ENCODE measurements at places on chromosomes 5 and 9.

- no peak for DNase-seq
Measured at GRCh38 chr5:94113-94892, 2.3 kb downstream of the PLEKHG4B start.

DNA sequence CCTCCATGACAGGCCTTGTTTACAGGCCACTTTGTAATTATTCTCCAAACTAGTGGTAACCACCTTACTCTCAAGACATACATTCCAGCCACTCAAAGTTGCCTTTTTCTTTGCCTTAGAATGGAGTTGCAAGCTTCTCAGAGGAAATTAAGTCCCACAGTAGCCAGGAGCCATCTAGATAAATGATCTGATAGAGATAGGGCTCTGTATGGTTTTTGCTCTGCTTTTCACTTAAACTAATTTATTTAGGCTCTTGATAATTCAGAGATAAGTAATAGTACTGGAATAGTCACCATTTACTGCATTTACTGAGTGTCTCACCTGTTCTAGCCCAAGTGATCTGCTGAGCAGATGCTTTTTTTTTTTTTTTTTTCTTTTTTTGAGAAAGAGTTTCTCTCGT, 7.5 kb downstream of the LARP1 start:
- no peak for DNase-seq

DNA sequence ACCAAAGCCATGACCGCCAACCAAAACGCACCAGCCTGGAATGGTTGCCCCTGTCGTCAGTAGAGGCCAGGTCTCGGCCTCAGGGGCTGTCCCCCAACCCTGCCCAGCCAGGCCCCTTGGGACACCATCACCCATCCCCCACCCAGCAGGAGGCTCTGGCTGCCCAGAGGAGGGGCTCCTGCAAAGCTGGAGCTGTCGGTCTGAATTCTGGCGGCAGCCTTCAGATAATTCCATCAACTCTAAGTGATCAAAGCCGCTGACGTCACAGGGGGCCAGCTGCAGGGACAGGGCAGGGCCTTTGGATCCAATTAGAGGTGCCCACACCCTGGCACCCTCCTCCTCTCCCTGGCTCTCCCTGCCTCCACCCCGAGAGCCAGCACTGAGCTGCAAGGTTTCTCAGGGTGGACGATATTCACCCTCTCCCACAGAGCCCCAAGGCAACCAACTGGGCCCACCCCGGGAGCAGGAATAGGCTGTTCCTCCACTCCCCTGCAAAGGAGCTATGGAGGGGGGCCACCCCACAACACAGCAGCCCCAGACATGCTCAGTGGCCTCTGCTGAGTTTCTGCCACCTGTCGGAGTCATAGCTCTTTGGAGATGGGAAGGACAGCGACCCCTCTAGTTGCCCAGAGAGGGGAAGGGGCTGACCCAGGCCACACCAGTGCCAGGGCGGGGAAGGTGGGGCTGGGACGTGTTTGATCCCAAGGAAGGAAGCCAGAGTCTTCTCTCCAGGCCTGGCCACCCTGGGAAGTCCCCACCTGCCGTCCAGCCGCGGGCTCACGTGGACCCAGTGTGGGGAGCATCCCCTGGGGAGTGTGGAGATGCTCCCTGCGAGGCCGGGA, 78.4 kb downstream of the NTNG2 start:
- DNase-seq: no peak

- no peak for DNase-seq
Measured at GRCh38 chr5:148633067-148633377, 21.3 kb downstream of the HTR4 start.

DNA sequence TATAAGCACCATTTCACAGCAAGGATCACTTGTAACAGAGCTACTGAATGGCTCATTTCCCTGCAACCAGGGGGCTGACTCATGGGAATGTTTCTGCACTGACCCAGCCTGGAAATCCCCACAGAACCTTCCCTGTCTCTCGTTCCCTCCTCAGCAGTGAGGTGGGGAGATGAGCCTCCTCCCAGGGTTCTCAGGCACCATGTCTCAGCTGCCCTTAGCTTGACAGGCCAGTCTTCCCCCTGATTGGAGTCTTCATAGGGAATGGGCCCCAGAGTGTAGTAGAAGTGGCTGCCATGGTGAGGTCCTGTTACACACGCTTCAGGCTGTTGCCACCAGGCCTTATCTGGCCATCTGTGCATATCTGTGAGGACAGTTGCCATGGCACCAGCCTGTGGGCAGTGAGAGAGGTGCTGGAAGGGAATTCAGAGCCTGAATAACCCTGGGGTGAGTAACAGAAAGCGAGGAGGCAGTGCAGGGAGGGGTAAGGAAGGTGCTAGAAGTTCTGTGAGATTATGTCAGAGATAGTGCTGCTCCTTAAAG, 324.4 kb downstream of the ENC1 start:
- DNase-seq: peak; percentile 92

- peak; percentile 77 for DNase-seq
Measured at GRCh38 chr5:138354926-138355378, 2.5 kb downstream of the KDM3B start.

DNA sequence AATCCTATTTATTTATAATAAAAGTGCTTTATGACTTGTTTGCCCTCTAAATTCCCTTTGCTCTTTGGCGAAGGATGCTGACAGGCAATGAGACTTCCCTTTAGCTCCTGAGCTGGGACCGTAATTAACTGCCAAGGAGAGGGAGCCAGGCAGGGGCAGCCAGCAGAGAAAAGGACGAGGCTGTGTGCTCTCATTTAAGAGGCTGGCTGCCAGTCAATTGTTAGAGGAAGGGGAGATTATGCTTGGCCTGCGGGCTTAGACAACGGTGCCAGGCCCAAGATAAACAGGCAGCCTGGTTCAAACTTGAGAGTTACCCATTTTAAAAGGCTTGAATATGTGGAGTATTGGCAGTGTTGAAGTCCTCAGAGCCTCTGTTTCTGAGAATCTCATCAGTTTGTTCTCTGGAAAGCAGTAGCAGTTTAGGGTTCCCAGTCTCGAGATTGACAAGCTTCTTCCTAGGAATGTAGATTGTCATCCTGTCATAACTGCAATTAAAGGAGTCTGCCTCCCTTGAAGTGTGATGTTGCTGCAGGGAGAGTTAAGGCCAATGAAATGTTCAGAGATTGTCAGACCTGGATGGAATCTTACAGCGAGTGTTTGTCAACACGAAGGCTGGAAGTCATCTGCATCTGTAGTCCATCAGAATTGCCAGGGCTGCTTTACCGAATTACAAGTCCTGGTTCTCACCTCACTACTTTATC, 113.2 kb downstream of the JAKMIP2 start:
- DNase-seq: no peak

- peak; percentile 87 for DNase-seq
Measured at GRCh38 chr5:60196385-60197113, 303.0 kb upstream of the PDE4D start.

DNA sequence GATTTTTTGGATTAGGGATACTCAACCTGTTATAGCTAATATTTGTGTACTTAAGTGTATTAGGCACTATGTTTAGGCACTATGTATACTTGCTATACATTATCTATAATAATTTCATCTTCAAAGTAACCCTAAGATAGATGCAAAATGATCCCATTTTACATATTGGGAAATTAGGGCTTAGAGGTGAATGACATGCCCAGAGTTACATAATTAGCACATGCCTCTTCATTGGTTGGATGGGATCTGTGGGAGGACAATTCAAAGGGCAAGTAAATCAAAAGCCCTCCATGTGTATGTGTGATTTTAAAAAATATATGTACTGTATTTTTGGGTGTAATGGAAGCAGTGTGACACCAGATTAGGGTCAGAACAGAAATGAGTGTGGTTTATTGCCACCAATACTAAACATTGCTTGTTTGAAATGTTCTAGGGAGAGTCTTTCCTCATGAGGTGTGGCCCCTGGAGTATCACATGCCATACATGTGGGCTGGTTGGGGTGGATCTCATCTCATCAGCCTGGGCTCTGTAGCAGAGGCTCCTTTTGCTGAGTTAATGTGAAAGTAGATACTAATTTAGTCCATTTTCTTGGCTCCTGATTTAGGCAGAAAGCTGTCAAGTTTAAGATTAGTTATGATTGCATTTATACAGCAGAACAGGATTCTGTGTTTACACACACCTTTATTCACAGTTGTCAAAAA, 5.5 kb downstream of the C9orf85 start:
- peak; percentile 23 for DNase-seq

GRCh38 chr5:4700871-4701270, 439.3 kb upstream of the ADAMTS16 start:
- DNase-seq: no peak

- DNase-seq: no peak
Measured at GRCh38 chr5:157912621-157913325, 53.8 kb upstream of the CLINT1 start.

- DNase-seq: no peak
Measured at GRCh38 chr9:79353856-79354520, 217.8 kb upstream of the TLE4 start.

- peak; percentile 90 for DNase-seq
Measured at GRCh38 chr5:68239487-68239886, 23.9 kb downstream of the PIK3R1 start.

- no peak for DNase-seq
Measured at GRCh38 chr9:5230554-5230953, 665 bp upstream of the INSL4 start.

All from suppressor macrophage treated with lipopolysaccharide for 4 hours (primary cell).